ENCODE measurements at places on chromosomes 1 and 21.
A peak's percentile ranks its signal among the peaks of the same experiment; 100 is the strongest.

DNA sequence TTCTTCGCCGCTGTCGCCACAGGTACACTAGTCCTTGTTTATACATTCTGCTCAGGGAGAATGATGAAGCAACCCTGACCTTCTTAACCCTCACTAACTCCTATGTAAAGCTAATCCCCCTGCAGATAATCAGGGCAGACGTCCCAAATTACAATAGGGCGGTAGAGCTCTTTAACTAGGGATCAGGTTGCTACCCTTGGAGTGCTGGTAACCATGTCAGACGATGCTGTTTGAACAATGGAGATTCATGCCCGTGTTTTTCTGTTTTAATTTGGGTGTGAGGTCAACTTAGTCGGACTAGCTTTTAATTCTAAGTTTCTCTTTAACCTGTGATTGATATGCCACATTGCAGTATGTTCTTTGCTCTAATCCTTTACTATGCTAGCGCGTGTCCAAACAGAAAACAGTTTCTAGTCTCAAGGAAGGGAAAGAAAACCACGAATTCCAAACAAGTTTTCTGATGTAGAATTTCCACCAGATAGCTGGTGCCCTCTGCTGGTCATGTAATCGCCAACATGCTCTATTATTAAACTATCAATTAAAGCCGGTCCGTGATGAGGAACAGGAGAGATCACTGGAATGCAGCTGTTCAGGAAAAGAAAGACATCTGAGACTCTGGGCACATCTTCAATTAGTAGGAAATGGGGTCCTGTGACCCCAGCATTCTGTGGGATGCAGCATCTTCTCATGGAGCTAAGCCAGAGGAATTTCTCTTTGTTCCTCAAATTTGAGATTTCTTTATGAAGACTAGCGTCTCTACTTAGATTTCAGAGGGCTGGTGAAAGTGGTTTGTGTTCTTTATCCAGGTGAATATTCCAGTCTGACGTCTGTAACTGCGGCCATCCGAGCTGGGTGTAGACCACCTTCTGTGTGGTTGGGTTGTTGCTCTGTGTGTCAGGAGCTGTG, 18.3 kb upstream of the VAMP3 start:
- peak; percentile 45 for DNase-seq

DNA sequence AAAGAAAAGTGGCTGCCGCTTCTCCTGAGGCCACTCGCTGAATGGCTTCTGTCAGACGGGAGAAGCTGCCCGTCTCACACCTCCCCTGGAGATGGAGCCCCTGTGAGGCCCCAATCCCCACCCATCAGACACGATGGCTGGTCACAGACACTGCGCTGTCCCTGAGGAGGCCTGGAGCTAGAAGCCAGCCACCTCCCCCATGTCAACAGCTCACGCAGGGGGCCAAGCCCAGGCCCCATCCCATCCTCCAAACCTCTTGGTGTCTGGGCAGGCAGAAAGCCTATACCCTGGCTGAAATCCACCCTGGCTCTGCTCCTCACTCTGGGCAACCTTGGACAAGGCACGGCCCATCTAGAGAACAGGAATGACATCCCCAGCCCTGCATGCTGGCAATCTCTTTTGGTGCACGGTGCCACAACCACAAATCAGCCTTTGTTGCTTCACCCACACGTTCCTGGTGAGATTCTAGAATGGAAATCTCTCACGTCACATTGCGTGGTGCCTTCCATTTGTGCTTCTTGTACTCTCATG, 273.9 kb upstream of the VAMP3 start:
- no peak for DNase-seq

GRCh38 chr21:26941421-26941820, 25.5 kb downstream of the ADAMTS5 start:
- no peak for DNase-seq

- DNase-seq: no peak
These were observed 1128.2 kb downstream of the PLA2G4A start for GRCh38 chr1:187956975-187957374.

DNA sequence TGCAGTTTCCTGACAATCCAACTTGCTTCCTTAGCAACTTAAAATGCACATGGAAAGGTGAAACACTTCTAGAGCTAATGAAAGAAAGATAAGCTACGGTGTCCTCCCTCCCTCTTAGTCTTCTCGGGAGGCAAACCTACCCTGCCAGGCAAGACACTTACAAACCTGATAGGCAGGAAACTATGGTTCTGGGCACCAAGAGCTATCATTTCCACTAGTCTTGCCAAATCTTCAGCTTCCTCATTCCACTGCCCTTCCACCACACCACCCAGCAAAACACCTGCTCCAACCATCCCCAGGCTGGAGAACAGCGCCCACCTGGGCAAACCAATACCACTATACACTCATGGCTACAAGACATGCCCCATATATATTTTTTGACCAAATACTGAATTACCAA, 15.2 kb downstream of the NDC1 start:
- no peak for DNase-seq

All from activated T-cell treated with anti-CD3 and anti-CD28 coated beads, Interleukin-2, amount 50 U/mL, for 48 hours (primary cell).